ENCODE measurements at places on chromosomes 1 and 21.

DNA sequence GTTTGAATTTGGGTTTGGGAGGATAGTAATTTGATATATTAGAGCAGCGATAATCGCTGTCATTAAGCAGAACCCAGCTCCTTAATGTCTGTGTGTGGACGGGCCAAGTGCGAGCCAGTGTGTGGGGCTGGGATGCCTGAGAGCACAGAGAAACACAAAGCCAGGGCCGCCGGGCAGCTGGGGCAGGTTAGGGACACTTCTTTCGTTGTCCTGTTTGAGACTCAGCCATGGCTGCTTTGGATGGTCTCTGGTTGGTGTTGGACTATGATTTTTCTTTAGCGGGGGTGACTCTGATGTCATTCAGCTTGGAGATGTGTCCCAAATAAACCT is 33.4 kb downstream of the ABCG1 start:
- no peak for DNase-seq

DNA sequence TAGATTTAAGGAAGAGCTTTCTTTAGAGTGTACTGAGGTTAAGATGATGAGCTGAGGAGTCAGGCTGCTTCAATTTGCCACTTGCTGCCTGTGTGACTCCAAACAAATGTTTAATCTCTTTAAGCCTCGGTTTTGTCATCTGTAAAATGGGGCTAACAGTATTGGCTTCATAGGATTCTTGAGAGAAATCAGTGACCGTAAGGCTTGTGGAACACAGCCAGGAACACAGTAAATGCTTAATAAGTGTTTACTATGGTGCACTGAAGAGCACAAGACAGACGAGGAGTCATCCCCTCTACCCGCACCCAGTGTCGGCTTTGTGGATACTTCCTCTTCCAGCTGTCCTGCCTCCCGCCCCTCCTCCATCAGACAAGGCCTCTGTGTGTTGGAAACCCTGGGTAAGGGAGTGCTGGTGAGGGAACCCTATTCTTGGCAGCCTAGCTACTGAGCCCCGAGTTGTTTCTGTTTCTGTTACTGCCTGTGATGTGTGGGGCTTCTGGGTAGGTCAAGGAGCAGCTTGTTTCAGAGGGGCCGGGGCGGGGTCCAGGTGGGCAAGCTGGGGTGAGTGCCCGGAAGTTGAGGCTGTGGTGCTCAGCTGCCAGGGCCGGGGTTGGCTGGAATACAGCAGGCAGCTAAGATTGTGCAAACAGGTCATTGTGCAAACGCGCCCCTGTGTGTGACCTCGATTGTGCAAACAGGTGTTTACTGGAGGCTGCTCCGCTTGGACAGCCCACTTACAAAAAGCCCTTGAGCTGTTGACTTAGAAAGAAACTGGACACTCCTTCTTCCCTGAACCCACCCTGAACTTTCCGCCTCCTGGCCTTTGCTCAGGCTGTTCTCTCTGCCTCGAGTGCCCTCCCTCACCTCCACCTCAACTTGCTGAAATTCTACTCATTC is 4.0 kb upstream of the CSF3R start:
- DNase-seq: no peak

DNA sequence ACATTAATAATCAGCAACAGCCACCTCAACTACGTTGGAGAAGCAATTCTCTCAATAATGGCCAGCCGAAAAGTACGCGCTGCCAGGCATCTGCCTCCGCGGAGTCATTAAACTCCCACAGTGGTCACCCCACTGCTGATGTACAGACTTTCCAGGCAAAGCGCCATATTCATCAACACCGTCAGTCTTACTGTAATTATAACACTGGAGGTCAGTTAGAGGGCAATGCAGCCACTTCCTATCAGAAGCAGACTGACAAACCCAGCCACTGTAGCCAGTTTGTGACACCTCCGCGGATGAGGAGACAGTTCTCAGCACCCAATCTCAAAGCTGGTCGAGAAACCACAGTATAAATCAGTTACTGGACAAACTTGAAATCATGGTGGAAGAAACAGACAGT is 93.9 kb downstream of the KIF1B start:
- no peak for DNase-seq

- DNase-seq: no peak
Observed at GRCh38 chr1:215188302-215188950, 105.9 kb downstream of the KCNK2 start.

DNA sequence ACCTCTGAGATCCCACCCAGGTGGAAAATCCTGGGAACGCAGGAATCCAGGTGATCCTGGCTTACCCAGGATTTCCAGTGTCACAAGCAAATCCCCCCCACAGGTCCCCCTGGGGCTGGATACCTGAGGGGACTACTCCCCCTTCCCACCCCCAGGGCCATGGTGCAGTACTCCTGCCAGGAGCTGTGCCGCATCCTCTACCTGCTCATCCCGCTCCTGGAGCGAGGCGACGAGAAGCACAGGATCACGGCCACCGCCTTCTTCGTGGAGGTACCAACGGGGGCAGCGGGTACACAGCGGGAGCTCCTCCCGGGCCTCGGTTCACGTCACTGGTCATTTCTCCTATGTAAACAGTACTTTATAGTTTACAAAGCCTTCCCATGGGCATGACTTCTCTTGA is 20.4 kb upstream of the TTC4 start:
- no peak for DNase-seq

DNA sequence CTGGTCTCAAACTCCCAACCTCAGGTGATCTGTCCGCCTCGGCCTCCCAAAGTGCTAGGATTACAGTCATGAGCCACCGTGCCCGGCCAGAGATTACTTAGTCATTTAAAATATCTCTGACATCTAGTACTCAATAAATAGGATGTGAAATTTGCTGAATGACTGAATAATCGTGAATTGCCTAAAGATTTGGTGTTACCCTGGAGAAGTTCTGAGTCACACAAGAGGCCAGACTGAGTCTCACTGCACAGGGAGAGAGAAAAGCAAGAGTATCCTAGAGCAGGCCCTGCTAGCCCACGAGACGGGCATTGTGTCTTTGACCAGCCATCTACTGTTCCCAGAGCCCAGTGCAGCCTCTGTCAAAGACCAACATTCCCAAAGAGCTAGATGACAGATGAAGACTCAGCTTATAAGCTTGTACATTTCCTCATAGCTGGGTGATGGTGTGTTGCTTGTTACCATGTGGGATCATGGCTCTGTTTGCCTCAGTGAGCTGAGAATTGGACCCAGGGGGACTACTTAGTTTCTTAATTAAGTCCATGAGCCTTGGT is 5.6 kb upstream of the EIF4G3 start:
- DNase-seq: no peak

DNA sequence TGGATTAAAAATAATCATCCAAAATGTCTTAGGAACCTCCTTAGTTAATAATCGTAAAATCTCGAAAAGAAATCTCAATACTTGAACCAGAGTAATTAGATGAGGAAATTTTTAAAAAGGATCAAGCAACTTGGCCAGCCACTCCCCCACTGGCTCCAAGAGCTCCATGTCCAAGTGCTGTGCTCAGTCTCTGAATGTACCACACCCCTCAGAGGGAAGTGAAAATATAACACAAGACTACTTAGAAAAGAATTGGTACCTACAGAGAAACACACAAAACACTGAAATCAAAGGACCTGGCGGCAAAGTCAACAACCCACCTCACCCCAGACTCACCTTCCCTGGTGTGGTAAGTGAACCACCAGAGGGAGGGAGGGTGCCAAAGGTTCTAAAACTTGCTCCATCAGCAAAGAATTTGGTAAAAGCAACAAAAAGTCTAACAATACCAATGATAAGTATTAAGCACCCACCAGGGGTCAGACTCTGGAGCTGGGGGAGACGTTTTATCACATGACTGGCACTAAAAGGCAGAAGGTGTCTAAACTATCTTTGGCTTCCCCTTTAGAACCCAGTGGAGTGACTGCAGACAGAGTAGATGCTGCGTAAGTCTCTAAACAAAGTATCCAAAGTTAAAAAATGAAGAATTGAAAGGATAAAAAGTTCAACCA is 14.0 kb downstream of the LBR start:
- no peak for DNase-seq

- DNase-seq: no peak
Observed at GRCh38 chr1:47024141-47024801, 802 bp downstream of the CYP4X1 start.

DNA sequence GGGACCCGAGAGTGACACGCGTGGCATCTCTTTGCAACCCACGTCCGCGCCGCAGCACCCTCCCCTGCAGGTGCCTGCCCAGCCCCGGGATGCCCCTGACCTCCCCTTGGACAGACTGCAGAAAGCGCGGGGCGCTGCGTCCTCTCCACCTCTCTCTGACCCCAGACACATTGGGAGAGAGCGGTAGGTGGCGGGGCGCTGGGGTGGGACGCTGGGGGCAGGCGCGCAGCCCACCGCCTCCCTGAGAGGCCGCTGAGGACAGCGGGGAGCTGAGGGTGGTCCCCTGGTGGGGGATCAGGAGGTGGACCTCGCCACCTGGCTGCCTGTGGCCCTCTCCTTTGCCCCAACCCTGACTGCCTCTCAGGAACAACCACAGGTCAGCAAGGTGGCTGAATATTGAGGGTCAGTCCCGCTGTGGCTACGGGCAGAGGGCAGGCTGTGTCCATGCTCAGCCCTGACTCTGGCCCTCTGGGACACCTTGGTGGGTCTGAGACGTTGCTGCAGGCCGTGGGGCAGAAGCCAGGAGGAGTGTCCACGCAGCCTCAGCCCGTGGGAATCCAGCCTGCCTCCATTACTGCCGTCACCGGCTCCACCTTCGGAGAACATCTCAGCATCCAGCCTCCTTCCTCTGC is 761 bp upstream of the UBE2J2 start:
- DNase-seq: no peak

Data from 8988T (cell line).